ENCODE measurements at places on chromosomes 5 and 9.

- no peak for DNase-seq
Measured at GRCh38 chr9:86287013-86287412, 4.7 kb upstream of the ISCA1 start.

GRCh38 chr9:136978865-136979544, 1.7 kb downstream of the PTGDS start:
- DNase-seq = no peak

- no peak for DNase-seq
Measured at GRCh38 chr5:58847041-58847440, 264.2 kb downstream of the RAB3C start.

GRCh38 chr9:126504977-126505455, 108.7 kb upstream of the LMX1B start:
- DNase-seq = no peak

DNA sequence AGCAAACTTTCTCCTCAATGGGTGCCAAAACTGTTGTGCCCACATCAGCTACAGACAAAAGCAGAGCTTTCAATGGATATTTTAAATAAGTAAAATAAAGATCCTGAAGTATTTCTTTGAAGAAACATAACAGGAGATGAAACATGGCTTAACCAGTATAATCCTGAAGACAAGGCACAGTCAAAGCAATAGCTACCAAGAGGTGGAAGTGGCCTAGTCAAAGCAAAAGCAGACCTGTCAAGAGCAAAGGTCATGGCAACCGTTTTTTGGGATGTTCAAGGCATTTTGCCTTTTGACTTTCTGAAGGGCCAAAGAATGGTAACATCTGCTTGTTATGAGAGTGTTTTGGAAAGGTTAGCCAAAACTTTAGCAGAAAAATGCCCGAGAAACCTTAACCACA, 77.9 kb downstream of the ANXA1 start:
- no peak for DNase-seq

DNA sequence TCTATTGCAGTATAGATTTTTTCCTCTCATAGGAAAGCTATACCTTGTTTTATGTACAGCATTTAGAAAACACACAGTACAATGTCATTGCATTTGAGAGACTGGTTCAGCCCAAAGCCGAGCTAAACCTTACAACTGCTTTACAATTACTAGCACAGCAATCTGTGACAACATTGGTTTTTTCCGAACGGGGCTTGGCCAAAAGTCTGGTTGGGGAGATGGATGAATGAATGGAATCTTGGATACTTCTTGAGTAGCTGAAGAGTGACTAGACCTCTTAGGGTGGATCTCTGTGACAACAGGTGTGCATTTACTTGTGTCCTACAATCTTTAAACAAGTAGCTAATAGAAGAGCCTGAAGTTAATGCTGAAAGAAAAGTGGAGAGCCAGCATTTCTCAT, 1.2 kb downstream of the SGCD start:
- no peak for DNase-seq

- DNase-seq = no peak
Measured at GRCh38 chr5:97135868-97136267, 6.5 kb downstream of the LIX1 start.

GRCh38 chr5:149455889-149456409, 76.9 kb upstream of the IL17B start:
- DNase-seq = no peak

DNA sequence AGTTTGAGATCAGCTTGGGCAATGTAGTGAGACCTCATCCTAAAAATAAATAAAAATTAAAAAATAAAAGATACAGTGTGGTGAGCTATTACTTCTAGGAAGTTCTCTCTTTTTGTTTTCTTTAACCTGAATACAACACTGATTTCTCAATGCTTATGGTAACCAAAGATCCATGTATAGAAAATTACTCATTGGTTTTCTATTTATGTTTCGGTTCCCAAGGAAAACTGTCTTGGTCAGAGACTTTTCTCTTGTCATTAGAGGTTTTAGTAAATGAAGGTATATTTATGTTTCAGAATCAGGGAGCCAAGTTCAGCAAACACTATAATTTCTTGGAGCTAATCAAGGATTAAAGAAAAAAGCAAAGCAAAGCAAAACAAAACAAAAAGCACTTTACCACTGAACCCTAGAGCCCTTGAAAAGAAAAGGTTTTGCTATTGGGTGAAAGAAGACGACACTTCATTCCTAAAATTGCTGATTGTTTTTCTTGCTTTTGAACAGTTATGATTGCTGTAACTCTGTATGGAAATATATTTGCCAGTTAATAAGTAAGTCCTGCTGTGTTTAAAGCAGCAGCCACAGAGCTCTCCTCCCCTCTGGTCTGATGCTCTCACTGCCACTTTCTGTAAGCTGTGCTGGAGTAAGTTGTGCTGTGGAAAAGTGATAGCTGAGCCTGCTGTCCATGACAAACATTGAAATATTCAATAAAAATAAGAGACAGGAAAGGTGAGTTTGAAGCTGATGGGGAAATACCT, 298.2 kb downstream of the CD180 start:
- no peak for DNase-seq

Measured in NCI-H146 (cell line).